ENCODE measurements at places on chromosomes 7 and 10. TPM values are rescaled to one million over a fixed set of nuclear protein-coding genes. Genes with fewer than 3 reads are reported as not detected.

The SYCE1 gene
- total RNA-seq, result not detected

The HYCC1 gene
- 22.7 TPM for total RNA-seq

The AGAP5 gene
- total RNA-seq, result 12.8 TPM

The CTBP2 gene
- total RNA-seq, result 122 TPM

The LDB3 gene
- 0.14 TPM for total RNA-seq

DNA sequence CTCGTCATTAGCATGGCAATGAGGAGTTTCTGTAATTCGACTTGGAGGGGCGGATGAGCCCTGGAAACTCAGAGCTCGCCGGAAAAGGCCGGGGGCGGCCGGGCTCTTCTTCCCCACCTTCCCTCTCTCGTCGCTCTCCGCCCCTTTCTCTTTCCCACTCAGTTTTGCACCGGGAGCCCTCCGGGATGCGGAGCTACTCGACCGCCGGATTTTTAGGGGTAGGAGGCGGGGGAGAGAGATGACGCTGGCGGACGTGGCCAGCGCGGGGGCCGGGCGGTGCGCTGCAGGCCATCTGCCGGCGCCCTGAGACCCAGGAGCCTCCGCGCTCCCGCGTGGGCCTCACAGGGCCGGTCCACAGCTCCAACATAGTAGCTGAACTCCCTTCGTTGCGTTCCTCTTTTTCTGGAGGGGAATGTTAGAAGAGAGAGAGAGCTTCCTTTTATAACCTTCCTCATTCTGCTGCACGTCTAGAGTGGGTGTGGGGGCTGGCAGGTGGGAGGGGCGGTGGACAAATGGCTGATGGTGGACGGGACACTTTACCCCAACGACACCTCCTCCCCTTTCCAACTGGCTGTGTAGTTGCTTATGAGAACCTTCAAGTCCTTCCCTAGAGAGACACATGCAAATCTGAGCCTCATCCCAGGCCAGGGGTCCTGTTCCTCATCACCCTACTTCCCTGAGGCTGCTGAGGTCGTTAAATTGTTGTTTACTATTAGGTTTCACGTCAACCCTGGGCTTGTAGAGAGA, 1.1 kb upstream of the HOXA1 start:
- no peak for DNase-seq

DNA sequence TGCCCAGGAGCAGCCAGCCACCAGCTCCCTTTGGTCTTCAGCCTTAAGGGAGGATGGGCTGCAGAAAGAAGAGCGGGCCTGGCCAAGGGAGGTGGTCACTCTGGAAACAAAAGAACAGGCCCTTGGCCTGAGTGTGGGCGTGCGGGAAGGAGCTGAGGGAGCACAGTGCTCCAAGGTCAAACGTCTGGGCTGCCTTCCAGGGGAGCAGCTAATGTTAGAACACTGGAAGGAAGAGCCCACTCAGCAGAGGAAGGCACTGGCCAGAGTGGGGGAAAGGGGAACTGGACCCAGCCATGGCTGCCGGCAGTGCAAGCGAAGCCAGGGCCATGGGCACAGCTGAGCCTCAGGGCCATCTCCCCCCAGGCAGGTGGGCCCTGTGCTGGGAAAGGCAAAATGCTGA, 42.7 kb downstream of the FAM53B start:
- DNase-seq, result no peak

- DNase-seq, result no peak
Observed at GRCh38 chr7:69182596-69183467, 415.4 kb upstream of the AUTS2 start.

GRCh38 chr10:56895306-56895705, 534.2 kb upstream of the ZWINT start:
- DNase-seq, result no peak

DNA sequence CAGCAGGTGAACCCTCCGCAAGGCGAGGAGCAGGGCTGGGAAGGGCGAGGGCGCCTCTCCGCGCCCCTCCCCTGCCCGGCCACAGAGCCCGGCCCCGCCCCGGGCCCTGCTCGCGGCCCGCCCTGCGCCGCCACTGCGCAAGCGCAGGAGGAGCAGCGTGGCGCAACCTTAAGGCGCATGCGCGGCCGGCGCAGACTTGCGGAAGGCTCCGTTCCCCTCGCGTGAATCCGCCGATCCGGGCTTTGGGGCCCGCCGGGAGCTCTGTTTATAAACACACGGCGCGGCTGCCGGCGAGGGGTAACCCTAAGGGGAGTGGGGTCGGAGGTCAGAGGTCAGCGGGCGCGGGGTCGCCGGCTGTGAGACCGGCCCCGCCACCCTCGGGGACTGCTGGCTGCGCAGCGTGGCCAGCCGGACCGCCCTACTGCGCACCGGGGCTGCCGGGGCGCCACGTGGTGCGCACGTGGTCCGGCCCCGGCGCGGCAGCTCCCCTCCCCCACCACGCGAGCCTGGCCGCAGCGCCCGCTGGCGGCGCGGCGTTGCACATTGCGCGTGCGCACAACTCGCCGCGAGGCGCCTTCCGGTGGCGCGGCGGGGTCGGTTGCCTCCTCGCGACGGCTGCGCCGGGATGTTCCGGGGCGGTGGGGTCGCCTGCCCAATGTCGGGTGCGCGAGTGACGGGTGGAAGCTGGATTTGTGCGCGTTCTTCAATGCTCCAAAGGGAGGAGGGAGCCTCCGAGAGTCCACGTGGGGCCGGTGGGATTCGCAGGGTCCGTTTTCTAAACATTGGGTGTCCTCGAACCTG, 40.2 kb upstream of the FOXK1 start:
- peak; percentile 92 for DNase-seq

- DNase-seq, result no peak
Observed at GRCh38 chr7:50653981-50654425, 88.8 kb upstream of the DDC start.

DNA sequence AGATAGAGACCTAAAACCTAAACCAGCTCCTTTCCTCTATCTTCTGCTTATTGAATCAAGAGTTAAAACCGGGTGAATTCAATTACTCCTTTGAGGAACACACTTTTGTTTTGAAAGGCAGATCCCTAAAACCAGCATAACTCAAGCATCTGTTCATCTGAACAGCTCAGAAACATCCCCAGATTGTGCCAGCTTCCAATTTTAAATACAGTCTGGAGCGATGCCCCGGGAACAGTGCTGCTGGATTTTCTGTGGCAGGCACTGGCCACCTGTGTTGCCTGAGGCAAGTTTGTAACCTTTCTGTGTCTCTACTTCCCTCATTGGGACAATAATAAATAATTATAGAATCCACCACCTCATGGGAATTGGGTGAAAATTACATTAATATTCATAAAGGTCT, 281.4 kb upstream of the NFE2L3 start:
- no peak for DNase-seq

GRCh38 chr7:89593125-89593524, 561.1 kb upstream of the STEAP1 start:
- no peak for DNase-seq

DNA sequence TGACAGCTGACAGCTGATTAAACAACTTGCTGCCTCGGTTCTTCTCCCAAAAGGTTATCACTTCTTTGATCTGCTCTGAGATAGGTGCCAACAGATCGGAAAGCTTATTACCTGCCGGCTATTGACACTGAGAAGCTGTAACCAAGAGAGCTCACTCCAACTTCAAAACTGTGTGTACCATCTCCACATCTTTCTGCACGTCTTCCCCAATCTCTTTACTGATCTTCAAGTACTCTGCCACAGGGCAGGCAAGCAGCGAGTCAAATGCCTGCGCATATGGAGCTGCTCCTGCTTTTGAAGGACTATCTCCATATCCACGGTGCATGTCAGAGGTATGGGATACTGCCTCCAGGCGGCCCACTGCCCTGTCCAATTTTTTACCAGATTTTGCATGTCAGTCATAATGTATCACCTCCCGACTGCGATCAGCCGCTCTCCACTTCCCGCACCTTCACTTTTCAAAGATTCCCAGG, 352 bp upstream of the ZNF485 start:
- DNase-seq, result no peak

DNA sequence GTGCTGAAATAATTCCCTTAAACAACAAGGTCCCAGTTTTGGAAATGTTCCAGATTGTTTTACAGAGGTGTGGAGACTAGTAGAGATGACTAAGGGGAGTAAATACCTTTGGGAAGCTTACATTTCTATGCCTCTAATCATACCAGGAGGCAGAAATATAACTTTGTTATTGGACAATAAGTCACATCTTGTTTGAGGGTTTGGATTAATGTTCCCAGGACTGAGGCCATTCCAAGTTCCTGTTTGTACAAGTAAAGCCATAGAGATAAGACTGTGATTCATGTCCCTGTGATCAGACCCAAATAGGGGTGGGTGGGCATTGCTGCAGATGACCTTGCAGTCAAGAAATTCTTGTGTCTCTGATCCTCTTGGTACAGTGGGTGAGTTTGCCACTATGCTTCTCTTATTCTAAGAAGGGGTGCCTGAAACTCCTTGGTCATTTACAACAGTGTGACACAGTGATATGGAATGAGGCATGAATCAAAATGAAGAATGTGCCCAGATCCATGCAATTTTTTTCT, 508.3 kb downstream of the SORCS3 start:
- no peak for DNase-seq

DNA sequence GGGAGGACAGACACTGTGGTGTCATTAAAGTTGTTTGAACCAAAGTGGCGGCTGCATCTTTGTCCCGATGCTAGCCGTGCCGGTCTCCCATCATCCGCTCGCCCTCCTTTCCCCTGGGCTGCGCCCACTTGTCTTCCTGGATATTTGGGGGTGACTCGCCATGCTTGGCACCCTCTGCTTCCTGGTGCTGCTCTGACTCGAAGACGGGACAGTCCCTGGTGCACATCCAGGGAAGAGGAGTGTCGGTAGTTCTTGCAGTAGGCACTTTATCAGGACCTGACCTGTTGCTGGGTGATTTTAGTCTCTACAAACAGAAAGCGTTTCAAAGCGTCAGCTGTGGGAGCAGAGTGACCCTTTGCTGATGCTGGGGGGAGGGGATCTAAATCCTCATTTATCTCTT, 68.3 kb upstream of the DNAJB6 start:
- DNase-seq, result no peak

DNA sequence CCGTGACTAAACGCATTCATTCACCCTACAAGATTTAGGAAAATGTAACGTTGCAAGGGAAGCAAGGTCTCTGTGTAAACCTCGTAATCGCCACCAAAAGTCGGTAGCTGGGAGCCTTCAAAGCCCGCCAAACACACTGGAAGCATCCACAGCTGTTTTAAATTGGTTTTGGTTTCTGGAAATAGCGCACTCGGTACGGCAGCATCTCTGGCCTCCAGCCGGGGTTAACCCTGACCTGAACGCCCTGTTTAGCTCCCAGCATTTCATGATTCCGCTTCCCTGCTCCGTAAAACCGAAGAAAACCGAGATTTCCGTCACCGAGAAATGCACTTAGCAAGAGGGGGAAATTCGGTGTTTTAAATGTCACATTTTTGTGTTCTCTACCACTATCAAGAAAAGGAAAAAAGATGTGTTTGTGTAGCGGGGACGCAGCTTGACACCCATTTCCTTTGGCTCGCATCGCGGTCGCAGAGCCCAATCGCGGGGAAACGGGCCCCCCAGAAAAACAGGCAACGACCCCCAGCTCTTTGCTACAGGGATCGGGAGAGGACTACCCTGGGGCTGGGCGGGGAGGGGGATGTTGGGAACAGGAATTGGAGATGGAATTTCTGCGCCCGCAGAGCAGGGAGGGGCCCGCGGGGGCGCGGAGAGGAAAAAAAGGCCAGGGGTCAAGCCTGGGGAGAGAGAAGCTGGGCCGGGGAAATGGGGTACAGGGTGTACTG, 646 bp downstream of the SGCE start:
- DNase-seq, result peak; percentile 48

DNA sequence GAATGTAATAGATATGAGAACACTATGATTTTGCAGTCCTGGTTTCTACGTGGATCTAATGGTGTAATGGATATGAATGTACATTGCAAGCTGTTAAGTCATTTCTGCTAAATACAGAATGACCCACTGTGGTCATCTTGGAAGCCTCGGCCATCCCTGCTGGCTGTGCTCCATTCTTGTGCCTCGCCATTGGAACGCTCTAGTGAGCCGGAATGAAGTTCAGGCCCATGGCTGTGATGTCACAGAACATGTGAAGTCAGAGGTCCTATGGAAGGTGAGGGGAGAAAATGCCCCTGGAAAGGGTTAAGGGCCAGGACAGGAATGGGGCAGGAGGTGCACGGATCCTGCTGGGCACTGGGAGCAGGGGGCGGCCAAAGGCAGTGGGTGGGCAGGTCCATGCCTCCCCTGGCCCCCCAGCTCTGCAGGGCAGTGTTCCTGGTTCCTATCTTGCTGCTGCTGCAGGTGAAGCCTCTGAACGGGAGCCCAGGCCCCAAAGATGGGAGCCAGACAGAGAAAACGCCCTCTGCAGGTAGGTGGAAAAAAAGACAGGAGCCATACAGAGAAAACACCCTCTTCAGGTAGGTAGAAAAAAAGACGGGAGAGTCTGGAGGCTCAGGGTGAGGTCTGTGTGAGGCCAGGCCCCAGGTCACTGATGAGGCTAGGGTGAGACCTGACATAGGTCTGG, at the start of gene LLCFC1:
LLCFC1 (plus strand) TSS at position 259 of the 685 bp plus-strand sequence; CDS start at position 397, 138 bp downstream.
- no peak for DNase-seq

DNA sequence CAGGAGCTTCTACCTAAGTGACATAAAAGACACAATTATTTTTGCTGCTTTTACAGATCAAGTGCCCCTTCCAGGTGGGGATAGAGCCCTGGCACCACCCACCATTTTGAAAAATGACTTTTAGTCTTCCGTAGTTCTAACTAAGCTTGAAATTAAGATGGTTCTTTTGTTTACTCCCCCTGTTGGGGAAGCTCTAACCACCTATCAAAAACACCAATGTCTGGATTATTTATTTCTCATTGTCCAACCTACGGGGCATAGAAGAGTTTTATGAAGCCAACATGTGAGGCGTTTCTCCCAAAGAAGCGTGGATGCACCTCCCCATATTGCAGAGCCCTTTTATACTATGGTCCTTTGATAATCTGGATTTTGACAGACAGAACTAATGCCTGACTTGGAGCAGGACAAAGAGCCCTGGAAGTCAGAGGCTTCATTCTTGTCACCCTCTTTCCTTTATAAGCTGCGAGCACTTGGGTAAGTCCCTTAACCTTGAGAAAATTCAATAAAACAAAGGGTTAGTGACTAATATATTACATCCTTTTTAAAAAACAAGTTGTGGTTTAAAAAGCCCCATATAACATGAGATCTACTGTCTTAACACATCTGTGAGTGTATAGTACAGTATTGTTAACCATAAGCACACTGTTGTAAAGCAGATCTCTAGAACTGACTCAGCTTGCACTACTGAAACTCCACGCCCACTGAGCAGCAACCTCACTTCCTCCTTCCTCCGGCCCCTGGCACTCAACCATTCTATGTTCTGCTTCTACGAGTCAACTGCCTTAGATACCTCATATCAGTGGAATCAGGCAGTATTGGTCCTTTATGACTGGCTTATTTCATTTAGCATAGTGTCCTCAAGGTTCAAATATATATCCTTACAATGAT, 67.5 kb downstream of the ATXN7L1 start:
- DNase-seq, result no peak

DNA sequence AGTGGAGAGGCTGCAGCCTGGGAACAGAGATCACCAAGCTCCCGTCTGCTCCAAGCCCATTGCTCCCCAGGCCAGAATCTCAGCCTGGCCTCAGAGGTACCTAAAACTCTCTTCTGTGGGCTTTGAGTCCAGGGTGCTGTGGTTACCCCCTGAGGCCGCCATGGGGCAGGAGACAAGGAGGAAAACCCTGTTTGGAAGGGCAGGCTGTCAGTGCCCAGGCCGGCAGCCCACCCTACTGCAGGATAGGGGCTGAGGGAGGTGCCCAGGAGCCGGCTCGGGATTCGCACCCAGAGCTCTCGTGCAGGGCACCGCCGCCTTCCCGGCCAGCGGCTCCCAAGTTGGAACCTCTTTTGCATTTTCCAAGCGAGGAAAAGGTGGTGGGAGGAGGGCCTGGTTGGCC, 24.5 kb downstream of the UNCX start:
- no peak for DNase-seq

All from mesothelial cell of epicardium (in vitro differentiated cells).